ENCODE measurements at places on chromosomes 4 and X.

DNA sequence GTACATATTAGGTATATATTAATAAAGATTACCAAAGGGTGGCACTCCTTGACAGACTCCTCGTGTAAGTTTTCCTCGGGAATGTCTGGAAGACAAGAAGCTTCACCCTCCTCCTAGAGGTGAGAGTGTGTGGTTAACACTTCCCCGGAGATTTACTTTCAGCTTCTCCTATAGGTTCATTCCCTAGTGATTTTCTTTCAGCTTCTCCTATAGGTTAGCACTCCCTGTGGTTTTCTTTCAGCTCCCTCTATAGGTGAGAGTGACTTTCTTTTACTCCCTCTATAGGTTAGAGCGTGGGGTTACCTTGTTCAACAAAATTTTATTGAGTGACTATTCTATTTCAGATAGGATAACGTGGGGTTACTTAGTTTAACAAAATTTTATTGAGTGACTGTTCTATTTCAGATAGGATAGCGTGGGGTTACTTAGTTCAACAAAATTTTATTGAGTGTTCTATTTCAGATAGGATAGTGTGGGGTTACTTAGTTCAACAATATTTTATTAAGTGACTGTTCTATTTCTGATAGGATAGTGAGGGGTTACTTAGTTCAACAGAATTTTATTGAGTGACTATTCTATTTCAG lies 106.0 kb upstream of the PLAC1 start:
- DNase-seq = no peak

- no peak for DNase-seq
Measured at GRCh38 chr4:159229164-159229563, 126.3 kb downstream of the RAPGEF2 start.

DNA sequence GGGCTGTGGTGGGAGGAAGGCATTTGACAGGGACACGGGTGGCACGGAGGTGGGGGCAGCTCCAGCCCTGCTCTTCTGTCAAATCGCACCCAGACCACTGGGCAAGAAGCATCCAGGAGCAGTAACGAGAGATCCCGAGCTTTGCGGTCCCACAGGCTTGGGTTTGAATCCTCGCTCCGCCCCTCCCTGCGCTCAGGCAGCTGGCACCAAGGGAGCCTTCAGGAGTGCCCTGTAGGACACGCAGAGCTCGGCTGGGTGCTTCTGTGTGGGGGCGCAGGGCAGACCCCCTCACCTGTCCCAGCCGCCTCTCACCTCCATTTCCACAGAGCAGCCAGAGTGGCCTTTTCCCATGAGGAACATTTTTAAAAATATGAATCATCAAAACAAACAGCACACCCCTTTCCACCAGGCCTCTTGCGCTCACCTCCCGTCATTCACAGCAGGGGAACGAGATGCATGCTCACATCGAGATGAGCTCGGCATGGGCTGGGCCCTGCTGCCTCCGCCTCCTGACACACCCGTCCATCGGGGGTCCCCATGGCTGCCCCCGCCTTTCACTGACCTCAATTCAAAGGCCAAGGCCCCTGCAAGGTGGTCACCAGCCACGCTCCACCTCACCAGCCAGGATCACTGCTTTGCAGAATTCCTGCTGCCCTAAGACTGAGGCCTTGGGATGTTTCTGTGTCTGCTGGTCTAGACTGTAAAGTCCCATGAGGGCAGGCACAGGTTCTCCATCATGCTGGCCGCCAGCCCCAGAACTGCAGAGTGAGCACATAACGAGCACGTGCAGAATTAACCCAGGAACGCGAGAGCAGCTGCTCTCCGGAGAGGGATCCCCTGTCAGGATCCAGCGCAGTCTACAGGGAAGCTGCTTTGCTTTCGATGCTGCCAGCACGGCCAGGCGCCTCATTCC lies 52.7 kb downstream of the ACOX3 start:
- DNase-seq = no peak

DNA sequence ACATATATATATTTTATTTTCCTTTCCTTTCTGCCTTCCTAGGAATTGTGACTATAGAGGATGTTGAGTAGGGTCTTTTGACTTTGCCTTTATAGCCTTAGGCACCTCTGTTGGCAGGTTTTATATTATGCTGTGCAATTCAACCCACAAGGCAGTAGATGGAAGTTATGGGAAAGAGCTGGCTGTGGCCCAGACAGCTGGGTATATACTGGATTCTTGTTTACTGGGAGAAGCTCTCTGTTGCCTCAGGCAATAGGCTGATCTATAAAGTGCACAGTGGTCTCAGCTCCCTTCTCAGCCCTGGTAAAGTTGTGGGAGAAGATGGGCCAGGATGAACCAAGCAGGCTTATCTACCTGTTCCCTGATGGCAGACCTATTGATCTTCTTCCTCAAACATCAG lies 342.0 kb downstream of the GBA3 start:
- DNase-seq = no peak

GRCh38 chr4:166882221-166882620 lies 352.1 kb downstream of the SPOCK3 start:
- DNase-seq = no peak

DNA sequence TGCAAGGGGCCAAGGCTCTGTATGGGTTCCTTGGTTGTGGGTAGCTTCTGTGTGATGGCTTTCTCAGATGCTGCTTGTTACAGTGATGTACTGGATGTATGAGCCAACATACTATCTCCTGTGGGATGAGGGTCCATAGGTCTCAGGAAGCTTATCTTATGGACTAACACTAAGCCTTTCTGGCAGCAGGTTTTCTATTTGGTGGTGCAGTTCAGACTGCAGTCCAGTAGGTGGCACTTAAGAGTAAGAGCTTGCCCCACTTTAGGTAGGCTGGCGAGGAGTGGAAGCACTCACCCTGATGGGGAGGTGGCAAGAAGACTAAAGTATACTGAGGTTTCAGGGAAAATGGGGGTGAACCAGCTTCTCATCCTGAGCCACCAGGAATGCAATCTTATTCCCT lies 306.7 kb upstream of the MAOA start:
- no peak for DNase-seq

DNA sequence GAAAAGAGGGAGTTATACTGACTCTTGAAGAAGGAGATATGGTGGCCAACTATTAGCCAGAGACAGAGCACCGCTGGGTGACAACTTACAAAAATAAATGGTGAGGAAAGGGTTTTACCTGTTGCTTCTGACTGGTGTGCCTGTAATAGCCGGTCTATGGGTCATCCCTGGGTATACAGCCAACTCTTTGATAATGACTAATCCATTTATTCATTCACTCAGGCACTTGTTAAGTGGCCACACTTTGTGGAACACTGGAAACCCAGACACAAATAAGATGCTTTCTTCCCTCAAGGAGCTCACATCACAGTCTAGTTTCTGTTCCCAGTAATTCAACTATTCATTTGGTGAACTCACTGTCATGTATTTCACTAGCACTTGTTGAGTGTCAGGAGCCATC lies 13.2 kb upstream of the CAPN6 start:
- DNase-seq = no peak
